ENCODE measurements at places on chromosomes 1 and 21.

GRCh38 chr1:18484276-18484675, 3.5 kb downstream of the KLHDC7A start:
- no peak for DNase-seq

DNA sequence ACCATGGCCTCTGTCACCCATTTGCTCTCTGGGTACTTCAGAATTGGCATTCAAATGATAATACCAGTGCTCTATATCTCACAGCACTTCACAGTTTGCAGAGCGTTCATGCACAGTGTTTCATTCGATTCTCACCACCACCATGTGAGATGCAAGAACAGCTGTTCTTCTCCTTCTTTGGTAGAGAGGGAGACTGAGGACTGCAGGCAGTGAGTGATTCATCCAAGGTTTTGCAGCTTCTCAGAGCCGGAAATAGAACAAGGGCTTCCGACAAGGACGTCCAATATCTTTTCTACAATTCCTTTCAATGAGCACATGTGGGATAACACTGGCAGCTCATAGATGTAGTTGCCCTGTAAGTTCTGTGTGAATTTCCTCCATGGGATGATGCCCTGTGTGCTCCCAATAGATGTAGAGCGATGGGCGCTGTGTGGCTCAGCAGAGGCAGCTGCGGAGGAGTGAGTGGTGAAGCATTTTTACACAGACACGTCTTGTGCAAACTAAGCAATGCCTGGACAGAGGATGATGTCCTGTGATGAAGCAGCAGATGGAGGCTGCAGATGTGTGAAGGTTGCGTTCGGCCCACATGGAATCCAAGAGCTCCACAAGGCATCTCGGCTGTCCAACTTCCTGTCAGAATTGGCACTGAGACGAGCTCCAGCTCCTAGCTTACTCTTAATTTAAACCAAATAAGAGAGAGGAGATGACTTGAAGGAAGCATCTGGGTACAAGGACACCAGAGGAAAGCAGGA, 24.9 kb downstream of the MT1HL1 start:
- DNase-seq = no peak

GRCh38 chr1:230972855-230973271, 5.8 kb downstream of the TTC13 start:
- no peak for DNase-seq

DNA sequence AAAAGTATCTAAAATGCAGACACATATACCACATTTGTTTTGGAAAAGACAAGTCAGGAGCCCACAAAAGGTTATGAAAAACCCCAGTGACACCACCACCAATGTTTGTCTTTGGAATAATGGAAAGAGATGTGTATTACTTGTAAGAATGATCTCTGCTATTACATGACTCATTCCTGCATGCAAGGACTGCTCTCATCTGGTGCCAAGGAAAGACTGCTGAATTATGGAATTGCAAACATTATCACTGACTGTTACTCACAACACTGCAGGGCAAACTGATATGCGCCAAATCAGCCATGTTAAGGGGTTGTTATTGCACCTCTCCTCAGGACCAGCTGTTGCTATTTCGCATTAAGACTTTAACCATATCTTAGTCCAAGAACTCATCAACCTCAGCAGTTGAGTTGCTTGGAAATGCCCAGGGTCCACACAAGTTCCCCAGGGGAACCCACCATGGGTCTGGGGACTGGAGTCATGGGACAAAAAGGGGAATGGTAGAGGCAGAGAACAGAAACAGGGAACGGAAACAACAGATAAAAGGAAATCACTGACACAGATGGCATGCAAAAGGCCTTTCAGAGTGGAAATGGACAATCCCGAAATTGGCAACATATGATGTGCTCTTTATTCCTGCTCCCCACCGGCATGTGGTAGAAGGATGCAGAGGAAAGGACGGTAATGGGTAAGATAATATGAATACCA, 34.4 kb downstream of the CAPZB start:
- DNase-seq = peak; percentile 94

- no peak for DNase-seq
Measured at GRCh38 chr1:205921570-205921909, 21.7 kb downstream of the SLC26A9 start.

DNA sequence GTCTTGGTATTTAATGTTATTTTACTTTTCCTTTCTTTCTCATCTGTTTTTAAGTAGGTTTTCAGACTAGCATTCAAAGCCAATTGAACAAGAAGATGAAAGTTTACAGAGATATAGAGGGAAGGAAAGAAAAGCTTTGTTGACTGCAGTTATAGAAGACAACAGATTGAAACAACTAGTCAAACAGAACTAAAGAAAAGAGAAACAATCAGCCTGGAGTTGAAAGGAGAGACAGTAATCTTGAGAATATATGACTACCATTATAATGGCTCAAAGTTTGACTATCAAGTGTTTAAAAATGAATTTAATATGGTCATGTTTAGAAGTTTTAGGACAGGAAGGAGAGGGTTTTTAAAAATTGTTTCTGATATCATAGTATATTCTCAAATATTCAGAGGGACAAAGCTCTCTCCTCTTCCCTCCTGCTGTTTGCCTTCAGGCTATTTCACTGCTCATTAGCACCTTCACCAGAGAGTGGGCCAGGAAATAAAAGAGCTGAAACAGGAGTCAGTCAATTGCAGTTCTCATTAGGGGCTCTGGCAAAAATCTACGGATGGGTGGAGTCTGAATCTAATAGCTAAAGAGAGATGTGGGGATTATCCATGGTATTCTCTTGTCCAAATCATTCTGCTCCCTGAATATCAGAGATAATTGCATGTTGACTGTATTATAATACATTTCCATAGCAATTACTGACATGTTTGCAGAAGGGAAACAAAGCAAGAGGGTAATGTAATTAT, 577.8 kb downstream of the BRINP3 start:
- DNase-seq = no peak

- peak; percentile 69 for DNase-seq
Measured at GRCh38 chr21:27269644-27270043, 302.8 kb upstream of the ADAMTS5 start.

GRCh38 chr1:209884665-209885117, 53.3 kb upstream of the SYT14 start:
- DNase-seq = peak; percentile 97

DNA sequence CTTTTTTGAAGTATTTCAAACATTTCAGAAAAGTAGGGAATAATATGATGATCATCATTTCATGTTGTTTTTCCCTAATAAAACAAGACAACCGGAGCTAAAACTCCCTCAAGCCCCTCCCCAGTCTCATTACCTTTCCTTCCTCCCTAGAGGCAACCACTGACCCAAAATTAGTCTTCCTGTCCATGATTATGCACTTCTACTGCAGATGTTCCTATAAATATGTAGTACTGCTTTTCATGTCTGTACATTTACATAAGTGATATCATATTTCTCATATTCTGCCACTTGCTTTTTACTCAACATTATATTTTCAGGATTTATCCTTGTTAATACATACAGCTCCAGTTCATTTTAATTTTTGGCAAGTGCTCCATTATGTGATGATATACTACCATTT, 58.7 kb upstream of the GOLT1A start:
- no peak for DNase-seq

DNA sequence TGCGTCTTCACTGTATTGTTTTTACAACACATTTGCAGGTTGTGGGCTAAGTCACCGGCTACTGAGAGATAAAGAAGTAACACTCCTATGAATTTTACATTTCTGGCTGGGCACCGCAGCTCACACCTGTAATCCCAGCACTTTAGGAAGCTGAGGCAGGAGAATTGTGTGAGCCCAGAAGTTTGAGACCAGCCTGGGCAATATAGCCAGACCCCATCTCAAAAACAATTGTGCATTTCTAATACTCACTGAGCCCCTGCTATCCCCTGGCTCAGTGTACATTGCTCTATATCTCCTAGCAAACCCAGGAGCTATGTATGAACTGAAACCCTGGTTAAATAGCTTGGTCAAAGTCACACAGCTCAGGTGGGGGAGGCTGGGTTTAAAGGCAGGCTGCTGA, 108.7 kb downstream of the ZNF281 start:
- no peak for DNase-seq

DNA sequence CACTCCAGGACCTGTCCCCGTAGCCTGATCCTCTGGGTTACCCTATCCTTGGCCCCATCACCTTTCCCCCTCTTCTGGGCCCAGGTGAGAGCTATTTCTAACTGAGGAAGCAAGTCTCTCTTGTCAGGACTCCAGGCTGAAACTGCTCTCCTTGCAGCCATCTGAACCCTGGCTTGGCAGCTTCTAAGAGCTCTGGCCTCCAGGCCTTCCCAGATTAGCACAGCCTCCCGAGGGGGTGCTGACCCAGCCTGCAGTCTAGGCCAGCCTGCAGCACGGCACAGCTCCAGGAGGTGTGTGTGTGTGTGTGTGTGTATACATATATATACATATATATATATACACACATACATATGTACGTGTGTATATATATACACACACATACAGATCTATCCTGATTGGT, 17.4 kb downstream of the CACNA1S start:
- no peak for DNase-seq

DNA sequence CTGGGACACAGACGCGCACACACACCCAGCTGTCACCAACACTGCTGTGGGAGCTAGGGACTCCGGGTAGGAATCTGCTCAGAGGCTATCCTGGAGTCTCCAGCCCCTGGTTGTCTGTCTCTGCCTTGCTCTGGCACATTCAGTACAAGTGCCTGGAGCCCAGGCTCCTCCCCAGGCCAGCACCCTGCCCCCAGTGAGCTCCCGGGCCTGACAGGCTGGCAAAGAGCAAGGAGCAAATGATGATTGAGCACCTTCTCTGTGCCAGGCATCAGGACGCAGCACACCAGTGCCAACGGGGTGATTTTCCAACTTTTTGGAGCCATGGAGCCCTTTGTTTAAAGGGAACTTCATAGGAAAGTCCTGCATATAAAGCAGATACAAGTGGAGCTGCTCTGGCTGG, 6.5 kb downstream of the CNTN2 start:
- no peak for DNase-seq

DNA sequence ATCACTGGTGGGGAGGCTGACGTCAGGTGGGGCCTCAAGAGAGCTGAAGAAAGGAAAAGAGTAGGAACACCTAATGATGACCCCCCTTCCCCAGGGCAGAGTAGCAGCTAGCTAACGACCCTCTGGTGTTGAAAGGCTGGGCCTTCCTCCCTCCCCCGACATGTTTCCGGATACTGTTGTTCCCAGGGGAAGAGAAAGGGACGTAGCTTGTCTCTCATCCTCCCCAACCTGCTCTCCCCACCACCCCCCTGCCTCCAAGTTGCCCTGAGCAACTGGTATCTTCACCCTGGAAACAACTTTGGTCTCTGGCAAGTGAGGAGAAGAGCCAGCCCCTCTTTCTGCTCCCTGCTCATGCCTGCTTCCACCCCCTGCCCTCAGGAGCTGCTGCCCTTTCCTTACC, 2.4 kb downstream of the SEMA6C start:
- no peak for DNase-seq

DNA sequence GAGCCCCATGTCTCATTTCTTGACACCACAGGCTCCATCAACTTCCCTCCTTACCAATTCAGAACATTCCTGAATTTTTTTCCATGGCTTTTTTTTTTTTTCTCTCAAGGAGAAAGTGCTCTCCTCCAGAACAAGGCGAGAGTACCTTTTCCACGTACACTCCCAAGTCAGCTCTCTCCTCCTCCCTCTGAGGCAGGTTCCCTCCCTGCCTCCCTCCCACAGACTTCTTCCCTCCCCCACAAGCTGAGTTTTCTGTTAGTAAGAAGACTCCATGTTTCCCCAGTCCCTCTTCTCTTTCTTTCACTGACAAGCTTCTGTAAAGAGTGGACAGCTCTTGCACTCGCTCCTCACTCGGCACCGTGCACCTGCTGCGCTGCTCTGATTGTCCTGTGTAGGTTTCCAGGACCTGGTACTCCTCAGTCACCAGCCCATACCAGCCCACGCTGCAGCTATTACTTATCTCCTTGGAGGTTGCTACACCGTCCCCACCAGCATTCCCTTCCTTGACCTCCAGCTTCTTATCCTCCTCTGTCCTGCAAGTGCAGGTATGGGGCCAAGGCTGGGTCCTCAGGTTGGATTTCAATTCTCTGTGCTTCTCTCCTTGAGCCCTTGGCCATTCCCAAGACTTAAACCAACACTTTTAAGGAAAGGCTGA, 3.8 kb downstream of the TRAF5 start:
- DNase-seq = no peak

- no peak for DNase-seq
Measured at GRCh38 chr1:59236721-59237545, 60.0 kb upstream of the FGGY start.

DNA sequence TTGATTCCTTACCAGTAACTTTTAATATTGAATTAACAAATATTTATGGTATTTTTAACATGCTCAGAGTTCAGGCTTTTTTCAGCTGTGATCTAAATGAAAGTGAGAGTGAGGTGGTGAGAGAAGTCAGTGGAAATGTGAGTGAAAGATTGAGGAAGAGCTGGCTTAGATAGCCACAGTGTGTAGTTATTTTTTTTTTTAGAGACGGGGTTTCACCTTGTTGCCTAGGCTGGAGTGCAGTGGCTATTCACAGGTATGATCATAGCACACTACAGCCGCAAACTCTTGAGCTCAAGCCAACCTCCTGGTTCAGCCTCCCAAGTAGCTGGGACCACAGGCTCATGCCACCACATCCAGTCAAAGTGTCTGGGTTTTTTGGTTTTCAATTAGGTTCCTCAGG, 10.9 kb downstream of the RNF11 start:
- DNase-seq = no peak

GRCh38 chr1:82001345-82001744, 200.6 kb downstream of the ADGRL2 start:
- no peak for DNase-seq

DNA sequence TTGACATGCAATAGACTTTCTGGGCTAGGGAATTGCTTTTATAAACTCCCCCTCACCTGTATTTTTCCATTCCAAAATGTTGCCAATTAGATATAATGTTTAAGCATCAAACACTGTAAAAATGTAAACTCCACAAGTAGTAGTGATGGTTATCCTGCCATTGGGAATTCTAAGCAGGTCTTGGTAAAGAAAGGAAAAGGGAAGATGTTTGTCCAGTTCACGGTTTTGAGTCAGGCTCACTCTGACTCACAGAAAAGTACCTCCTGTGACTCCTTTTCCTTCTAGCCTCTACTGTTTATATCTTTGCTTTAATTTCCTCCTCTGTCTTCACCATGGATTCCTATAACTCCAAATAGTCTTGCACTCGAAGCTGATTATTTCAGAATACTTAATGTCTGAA, 19.0 kb upstream of the PTPN14 start:
- no peak for DNase-seq

DNA sequence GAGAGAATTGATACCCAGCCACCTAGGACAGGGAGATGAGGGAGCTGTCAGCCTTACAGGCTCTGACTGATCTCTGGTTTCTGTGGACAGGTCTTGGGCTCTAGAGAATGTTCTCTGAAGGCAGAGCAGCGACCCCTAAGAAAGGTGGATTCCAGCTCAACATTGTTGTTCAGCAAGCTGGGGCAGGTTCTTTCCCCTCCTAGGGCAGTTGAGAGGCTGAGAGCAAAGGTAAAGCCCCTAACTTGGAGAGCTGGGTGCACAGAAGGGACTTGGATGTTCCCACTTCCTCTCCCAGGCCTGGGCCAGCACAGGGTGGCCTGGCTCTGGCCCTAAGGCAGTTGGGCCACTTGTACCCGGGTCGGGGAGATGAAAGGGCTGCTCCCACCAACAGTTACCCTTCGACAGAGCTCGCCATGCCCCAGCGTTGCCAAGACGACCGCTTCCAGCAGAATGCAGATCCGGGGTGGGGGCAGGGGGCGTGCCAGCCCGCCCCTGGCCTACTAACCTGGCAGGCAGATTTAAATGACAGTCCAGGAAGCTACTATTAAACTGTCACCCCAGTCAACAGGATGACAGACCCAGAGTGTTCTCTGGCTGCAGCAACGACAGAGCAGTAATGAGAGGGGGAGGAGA, 31.6 kb downstream of the LRP8 start:
- DNase-seq = no peak

Measured in AG04450 (cell line).